Activated naive CD8-positive, alpha-beta T cell treated with anti-CD3 and anti-CD28 coated beads, Interleukin-2, amount 10 ng/mL, durations not matched to agents 7 days and 5 days (primary cell): ENCODE measurements at places on chromosomes 7 and 10. TPM values are rescaled to one million over a fixed set of nuclear protein-coding genes. Genes with fewer than 3 reads are reported as not detected.

DNA sequence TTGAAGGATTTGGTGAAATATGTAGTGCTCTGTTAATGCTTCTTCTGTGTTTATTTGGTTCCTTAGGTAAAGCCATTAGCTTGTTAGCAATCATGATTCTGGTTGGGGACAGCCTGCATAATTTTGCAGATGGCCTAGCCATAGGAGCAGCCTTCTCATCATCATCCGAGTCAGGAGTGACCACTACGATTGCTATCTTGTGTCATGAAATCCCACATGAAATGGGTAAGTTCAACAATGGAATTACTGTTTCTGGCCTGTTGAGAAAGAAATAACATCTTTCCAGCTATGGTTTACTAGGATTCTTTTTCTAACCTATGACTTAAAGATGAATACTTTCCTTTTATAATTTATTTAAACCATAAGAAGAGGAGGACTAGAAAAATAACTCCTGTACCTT lies 48.9 kb downstream of the SLC39A12 start:
- H3K36me3 ChIP-seq, result no peaks in the 10 kb centered on the region
- H3K4me1 ChIP-seq, result no peaks in the 10 kb centered on the region
- H3K27me3 ChIP-seq, result peaks cover 2% of the 10 kb centered on the region
- no peak for DNase-seq
- H3K27ac ChIP-seq, result no peak overlapping the region

HPSE2 gene
- total RNA-seq, result 0.14 TPM

GRCh38 chr10:121417298-121417697 lies 180.9 kb downstream of the FGFR2 start:
- no peak overlapping the region for H3K4me3 ChIP-seq
- H3K36me3 ChIP-seq, result no peaks in the 10 kb centered on the region
- H3K4me1 ChIP-seq, result no peaks in the 10 kb centered on the region
- H3K27ac ChIP-seq, result no peak overlapping the region
- H3K27me3 ChIP-seq, result no peaks in the 10 kb centered on the region

GRCh38 chr7:155580367-155580766 lies 34.0 kb upstream of the CNPY1 start:
- H3K27me3 ChIP-seq, result peaks cover 18% of the 10 kb centered on the region
- peaks cover 4% of the 10 kb centered on the region for H3K4me1 ChIP-seq
- no peak overlapping the region for H3K4me3 ChIP-seq
- no peak overlapping the region for H3K27ac ChIP-seq
- no peaks in the 10 kb centered on the region for H3K36me3 ChIP-seq

DNA sequence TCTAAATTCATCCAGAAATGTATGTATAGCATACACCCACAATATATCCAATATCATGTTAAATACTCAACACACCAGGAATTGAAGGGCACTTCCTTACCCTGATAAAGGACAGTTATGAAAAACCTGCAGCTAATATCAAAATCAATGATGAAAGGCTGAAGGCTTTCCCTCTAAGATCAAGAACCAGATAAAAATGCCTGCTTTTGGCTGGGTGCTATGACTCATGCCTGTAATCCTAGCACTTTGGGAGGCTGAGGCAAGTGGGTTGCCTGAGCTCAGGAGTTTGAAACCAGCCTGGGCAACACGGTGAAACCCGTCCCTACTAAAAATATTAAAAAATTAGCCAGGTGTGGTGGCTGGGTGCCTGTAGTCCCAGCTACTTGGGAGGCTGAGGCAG lies 21.6 kb upstream of the UPP1 start:
- H3K27me3 ChIP-seq, result no peaks in the 10 kb centered on the region
- no peaks in the 10 kb centered on the region for H3K4me1 ChIP-seq
- H3K4me3 ChIP-seq, result no peak overlapping the region
- no peak for DNase-seq

DNA sequence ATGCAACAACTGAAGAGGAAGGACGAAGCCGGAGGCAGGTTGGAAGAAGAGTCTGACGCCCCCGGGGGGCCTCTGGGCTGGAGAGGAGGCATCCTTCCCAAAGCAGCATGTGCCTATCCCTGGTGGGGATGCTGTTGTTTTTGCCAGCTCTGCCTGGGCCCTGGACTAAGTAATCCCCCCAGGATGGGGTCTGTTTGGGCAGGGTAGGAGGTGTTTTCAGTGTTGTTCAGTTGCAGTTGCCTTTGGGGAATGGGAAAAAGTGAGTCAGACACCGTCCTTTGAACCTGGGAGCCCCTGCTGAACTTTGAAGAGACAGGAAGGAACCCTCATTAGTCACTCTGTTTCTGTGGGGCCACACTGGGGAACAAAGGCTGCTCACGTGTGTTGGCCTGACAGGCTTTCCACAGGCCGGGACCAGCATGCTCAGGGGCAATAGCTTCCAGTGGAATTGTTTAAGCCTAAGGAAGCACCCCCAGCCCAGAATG lies 35.2 kb upstream of the GDF10 start:
- peaks cover 50% of the 10 kb centered on the region for H3K4me1 ChIP-seq
- H3K27me3 ChIP-seq, result no peaks in the 10 kb centered on the region

CLCN1 gene
- total RNA-seq, result 0.08 TPM

GRCh38 chr7:12127455-12127854 lies 83.6 kb upstream of the TMEM106B start:
- peaks cover 8% of the 10 kb centered on the region for H3K27me3 ChIP-seq
- DNase-seq, result no peak
- peaks cover 12% of the 10 kb centered on the region for H3K4me1 ChIP-seq
- no peak overlapping the region for H3K27ac ChIP-seq

GRCh38 chr7:14855033-14855794 lies 47.3 kb downstream of the DGKB start:
- H3K4me1 ChIP-seq, result no peaks in the 10 kb centered on the region
- no peaks in the 10 kb centered on the region for H3K27me3 ChIP-seq
- no peak overlapping the region for H3K27ac ChIP-seq
- DNase-seq, result no peak

DNA sequence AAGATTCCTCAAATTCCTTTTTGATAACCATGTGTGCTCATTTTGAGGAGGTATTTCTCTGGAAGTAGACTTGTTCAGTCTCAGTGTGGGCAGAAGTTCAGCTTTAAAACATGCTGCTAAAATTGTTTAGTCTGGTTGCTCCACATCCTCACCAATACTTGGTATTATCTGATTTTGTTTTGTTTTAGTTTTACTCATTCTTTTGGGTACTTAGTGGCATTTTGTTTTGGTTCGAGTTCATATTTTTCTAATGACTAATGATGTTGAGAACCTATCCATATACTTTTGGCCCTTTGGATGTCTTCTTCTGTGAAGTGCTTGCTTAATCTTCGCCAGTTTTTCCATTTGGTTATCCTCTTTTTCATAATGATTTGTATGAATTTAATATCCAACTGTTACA lies 694.2 kb upstream of the FZD8 start:
- no peak overlapping the region for H3K27ac ChIP-seq
- no peak overlapping the region for H3K4me3 ChIP-seq
- no peak for DNase-seq
- H3K27me3 ChIP-seq, result no peaks in the 10 kb centered on the region
- H3K36me3 ChIP-seq, result no peaks in the 10 kb centered on the region

KLF14 gene
- total RNA-seq, result not detected

GRCh38 chr10:98186681-98187080 lies 52.2 kb downstream of the R3HCC1L start:
- no peaks in the 10 kb centered on the region for H3K27me3 ChIP-seq
- no peak overlapping the region for H3K4me3 ChIP-seq
- no peak overlapping the region for H3K27ac ChIP-seq
- H3K4me1 ChIP-seq, result peaks cover 8% of the 10 kb centered on the region
- no peak for DNase-seq

GRCh38 chr10:24721229-24722106 lies 2.2 kb downstream of the ARHGAP21 start:
- no peak for DNase-seq
- no peaks in the 10 kb centered on the region for H3K27me3 ChIP-seq
- H3K36me3 ChIP-seq, result peaks cover 10% of the 10 kb centered on the region
- peak overlapping the region; percentile 85 for H3K4me3 ChIP-seq
- no peak overlapping the region for H3K27ac ChIP-seq
- H3K4me1 ChIP-seq, result peaks cover 21% of the 10 kb centered on the region

DOCK4 gene
- total RNA-seq, result 1.7 TPM

ANKRD61 gene
- not detected for total RNA-seq

DNA sequence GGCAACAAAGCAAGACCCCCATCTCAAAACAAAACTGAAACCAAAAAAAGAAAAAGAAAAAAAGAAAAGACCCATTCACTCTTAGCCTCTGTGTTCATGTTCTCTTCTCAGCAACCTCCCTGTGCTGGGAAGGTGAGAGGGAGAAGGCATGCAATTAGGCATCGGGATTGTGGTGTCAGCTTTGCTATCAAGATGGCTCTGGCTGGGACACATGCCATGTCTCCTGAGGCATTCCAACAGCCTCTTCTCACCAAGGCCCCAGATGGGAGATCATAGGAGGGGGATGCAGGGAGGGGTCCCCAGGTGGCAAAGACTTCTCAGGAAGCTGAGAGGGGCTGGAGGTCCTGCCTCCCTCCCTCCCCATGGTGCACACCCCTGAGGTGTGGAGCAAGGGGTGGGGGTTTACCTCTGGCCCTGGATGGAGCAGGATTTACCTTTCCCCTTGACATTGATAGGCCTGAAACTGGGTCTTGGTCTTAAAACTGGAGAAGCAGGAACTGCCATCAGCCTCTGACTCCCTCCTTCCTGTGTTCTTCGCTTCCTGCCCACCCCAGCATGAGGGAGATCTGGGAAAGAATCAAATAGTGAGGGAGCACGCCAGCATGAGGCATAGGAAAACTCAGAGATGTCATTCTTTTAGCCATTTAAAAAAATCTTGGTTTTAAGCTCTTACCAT lies 96.2 kb upstream of the DUSP5 start:
- no peak overlapping the region for H3K27ac ChIP-seq
- H3K36me3 ChIP-seq, result no peaks in the 10 kb centered on the region
- no peak overlapping the region for H3K4me3 ChIP-seq
- peaks cover 9% of the 10 kb centered on the region for H3K27me3 ChIP-seq
- peaks cover 9% of the 10 kb centered on the region for H3K4me1 ChIP-seq

ZSCAN25 gene
- 35.5 TPM for total RNA-seq

GRCh38 chr7:112201411-112201810 lies 4.8 kb downstream of the DOCK4 start:
- no peak overlapping the region for H3K4me3 ChIP-seq
- peaks cover 19% of the 10 kb centered on the region for H3K4me1 ChIP-seq
- H3K27me3 ChIP-seq, result peaks cover 47% of the 10 kb centered on the region
- DNase-seq, result no peak
- no peaks in the 10 kb centered on the region for H3K36me3 ChIP-seq

DNA sequence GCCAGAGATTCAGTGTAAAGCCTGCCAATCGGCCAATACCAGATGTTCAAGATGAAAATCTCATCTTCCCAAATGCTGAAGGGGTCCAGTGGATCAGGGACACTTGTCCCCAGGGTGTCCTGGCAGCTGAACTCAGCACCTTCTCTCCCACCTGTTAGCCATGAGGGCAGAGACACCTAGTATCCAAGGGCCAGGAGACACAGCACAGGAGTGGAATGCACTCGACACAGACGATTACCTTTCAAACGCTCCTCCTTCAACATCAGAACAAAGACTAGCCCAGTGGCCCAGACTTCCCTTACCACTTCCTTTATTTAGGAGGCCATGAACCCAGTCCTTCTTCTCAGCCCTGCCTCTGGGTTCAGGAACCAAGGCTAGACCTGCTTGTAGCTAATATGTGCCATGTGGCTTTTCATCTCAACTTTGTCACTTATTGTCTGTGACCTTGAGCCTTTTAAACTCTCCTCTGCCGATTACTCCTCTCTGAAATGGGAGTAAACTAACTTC lies 180.3 kb upstream of the PLXNA4 start:
- H3K27ac ChIP-seq, result no peak overlapping the region
- no peaks in the 10 kb centered on the region for H3K36me3 ChIP-seq
- no peak overlapping the region for H3K4me3 ChIP-seq
- peaks cover 4% of the 10 kb centered on the region for H3K4me1 ChIP-seq
- DNase-seq, result no peak

GRCh38 chr10:22727663-22728062 lies 13.3 kb upstream of the PIP4K2A start:
- no peak overlapping the region for H3K27ac ChIP-seq
- no peak overlapping the region for H3K4me3 ChIP-seq
- H3K36me3 ChIP-seq, result no peaks in the 10 kb centered on the region

- H3K27me3 ChIP-seq, result peaks cover 27% of the 10 kb centered on the region
- H3K4me3 ChIP-seq, result no peak overlapping the region
- H3K4me1 ChIP-seq, result no peaks in the 10 kb centered on the region
- no peaks in the 10 kb centered on the region for H3K36me3 ChIP-seq
Observed at GRCh38 chr10:44388641-44389040, 3.7 kb upstream of the CXCL12 start.

TRUB1 gene
- total RNA-seq, result 14.4 TPM

GRCh38 chr7:620885-621284 lies 101.2 kb upstream of the PDGFA start:
- H3K4me1 ChIP-seq, result peaks cover 38% of the 10 kb centered on the region
- no peak for DNase-seq
- peaks cover 56% of the 10 kb centered on the region for H3K36me3 ChIP-seq
- H3K27ac ChIP-seq, result peak overlapping the region; percentile 100
